Activated CD4-positive, alpha-beta T cell treated with anti-CD3 and anti-CD28 coated beads, Interleukin-2, amount 10 ng/mL, durations not matched to agents 24 days and 14 days (primary cell): ENCODE measurements at places on chromosomes 4 and X. TPM values are rescaled to one million over a fixed set of nuclear protein-coding genes. Genes with fewer than 3 reads are reported as not detected.

- peaks cover 2% of the 10 kb centered on the region for H3K4me1 ChIP-seq
- H3K36me3 ChIP-seq: no peaks in the 10 kb centered on the region
- H3K4me3 ChIP-seq: no peak overlapping the region
- peaks cover 5% of the 10 kb centered on the region for H3K27me3 ChIP-seq
Observed at GRCh38 chrX:52574416-52575275, 57.8 kb upstream of the XAGE1B start.

GRCh38 chr4:22514001-22514400 is 1.9 kb downstream of the ADGRA3 start:
- H3K27ac ChIP-seq: no peak overlapping the region
- H3K27me3 ChIP-seq: peaks cover 7% of the 10 kb centered on the region
- no peak for DNase-seq
- peak overlapping the region; percentile 100 for H3K4me3 ChIP-seq

DNA sequence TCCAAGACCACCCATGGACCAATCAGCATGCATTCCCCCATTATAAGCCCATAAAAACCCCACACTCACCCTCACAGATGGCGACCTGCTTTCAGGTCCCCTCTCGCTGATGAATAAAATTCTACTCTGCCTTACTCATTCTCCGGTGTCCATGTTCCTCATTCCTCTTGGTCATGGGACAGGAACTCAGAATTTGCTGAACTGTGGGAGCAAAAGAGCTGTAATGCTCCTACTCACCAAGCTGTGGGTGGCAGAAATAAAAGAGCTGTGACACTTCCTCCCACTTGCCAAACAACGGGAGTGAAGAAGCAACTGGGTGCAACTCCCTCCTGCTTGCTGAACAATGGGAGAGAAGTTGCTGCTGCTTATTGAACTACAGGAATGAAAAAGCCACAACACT is 168.5 kb upstream of the PCDH18 start:
- H3K27me3 ChIP-seq: no peaks in the 10 kb centered on the region
- H3K36me3 ChIP-seq: no peaks in the 10 kb centered on the region
- H3K4me3 ChIP-seq: no peak overlapping the region
- no peak overlapping the region for H3K27ac ChIP-seq
- H3K4me1 ChIP-seq: no peaks in the 10 kb centered on the region

DNA sequence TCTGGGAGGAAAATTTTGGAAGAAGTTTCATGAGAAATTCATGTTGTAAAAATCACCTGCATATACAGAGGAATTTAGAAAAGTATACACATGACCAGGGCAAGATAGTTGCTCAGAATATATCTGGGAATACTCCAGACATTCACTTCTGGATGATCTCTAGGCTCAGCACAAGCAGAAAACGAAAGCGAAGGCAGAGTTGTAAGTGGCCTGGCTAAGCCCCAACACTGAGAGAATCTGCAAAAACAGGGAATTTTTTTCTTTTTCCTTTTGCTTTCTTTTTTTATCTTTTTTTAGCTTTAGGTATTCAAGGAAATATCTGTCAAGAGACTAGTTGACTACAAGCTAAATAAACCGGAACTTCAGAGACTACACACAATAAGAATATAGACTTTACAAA is 207.2 kb downstream of the FGF13 start:
- H3K36me3 ChIP-seq: no peaks in the 10 kb centered on the region
- DNase-seq: no peak
- no peak overlapping the region for H3K4me3 ChIP-seq
- H3K27ac ChIP-seq: no peak overlapping the region

GRCh38 chrX:6718766-6719165 is 183.8 kb upstream of the VCX3A start:
- H3K4me3 ChIP-seq: no peak overlapping the region
- H3K4me1 ChIP-seq: no peaks in the 10 kb centered on the region

GRCh38 chrX:69229436-69229835 is 64.2 kb upstream of the PJA1 start:
- no peak overlapping the region for H3K4me3 ChIP-seq
- no peak overlapping the region for H3K27ac ChIP-seq
- no peak for DNase-seq
- H3K4me1 ChIP-seq: no peaks in the 10 kb centered on the region

Gene SLC39A8
- 80.4 and 81.2 TPM in 2 replicates for total RNA-seq

DNA sequence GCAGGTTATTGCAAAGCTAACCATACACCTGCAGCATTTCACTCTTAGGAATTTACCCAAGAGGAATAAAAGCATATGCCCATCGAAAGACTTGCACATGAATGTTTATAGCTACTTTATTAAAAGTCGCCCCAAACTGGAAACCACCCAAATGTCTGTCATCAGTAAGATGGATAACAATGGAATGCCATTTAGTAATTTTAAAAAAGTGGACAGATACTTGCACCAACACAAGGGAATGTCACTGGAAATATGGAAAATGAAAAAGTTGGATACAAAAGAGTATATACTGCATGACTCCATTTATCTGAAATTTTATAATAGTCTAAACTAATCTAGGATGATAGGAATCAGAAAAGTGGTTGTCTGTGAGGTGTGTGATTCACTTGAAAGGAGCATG is 12.9 kb downstream of the GK start:
- no peak overlapping the region for H3K4me3 ChIP-seq
- H3K4me1 ChIP-seq: peaks cover 13% of the 10 kb centered on the region
- peaks cover 38% of the 10 kb centered on the region for H3K36me3 ChIP-seq
- no peaks in the 10 kb centered on the region for H3K27me3 ChIP-seq
- no peak overlapping the region for H3K27ac ChIP-seq
- DNase-seq: no peak

- no peaks in the 10 kb centered on the region for H3K4me1 ChIP-seq
- H3K4me3 ChIP-seq: no peak overlapping the region
- peaks cover 32% of the 10 kb centered on the region for H3K27me3 ChIP-seq
- no peak overlapping the region for H3K27ac ChIP-seq
- H3K36me3 ChIP-seq: no peaks in the 10 kb centered on the region
Observed at GRCh38 chr4:73944061-73944875, 37.6 kb downstream of the PF4 start.

Gene IL1RAPL2
- total RNA-seq: not detected in 2 replicates

- H3K36me3 ChIP-seq: no peaks in the 10 kb centered on the region
- H3K27ac ChIP-seq: no peak overlapping the region
- H3K4me1 ChIP-seq: no peaks in the 10 kb centered on the region
- no peak for DNase-seq
- no peak overlapping the region for H3K4me3 ChIP-seq
Observed at GRCh38 chr4:125693228-125693627, 378.5 kb downstream of the FAT4 start.

Gene FRYL
- total RNA-seq: 62.0 and 66.0 TPM in 2 replicates

Gene NHSL2
- 0.07 and 0.19 TPM in 2 replicates for total RNA-seq

DNA sequence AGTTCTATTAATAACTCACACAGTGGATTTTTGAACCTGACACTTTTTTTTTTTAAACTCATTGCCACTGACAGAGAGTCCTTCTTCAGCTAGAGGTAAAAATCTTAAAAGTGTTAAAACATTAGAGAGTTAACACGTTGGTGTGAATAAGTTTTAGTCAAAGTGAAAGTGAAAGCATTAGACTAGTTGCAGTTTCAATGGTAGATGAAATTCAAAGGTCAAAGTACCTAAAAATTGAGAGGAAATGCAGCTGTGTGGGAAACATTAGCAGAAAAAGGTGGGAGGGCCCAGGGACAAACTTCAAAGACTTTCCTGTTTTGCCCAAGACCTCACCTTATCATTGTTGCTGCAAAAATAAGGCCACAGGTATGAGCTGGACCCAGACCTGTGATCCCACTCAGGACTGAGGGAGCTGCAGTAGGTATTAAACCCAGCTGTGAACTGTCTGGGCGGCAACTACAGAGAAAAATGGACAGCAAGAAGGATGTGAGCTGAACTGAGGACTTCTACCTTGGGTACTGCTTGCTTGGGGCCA is 17.6 kb upstream of the GABRA4 start:
- peaks cover 10% of the 10 kb centered on the region for H3K4me1 ChIP-seq
- H3K27me3 ChIP-seq: no peaks in the 10 kb centered on the region
- peak; percentile 73 for DNase-seq
- peak overlapping the region; percentile 64 for H3K4me3 ChIP-seq
- peaks cover 6% of the 10 kb centered on the region for H3K36me3 ChIP-seq
- H3K27ac ChIP-seq: no peak overlapping the region

DNA sequence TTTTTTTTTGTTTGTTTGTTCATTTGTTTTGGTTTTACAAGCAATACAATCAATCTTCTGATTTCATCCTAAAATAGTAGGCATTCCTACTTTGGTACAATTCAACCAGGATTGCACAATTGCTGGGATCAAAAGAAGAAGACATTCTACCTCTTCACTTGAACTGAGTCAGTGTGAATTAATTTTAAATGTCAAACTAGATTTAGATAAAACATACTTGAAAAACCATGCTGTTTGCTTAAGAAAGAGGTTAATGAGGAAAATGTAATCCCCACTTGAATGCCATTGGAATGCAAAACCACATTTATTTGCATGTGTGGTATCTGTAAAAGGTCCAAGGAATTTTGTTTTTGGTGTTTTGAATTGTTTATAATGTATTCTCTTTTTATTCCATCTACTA is 40.5 kb downstream of the HAND2 start:
- no peak overlapping the region for H3K27ac ChIP-seq
- H3K27me3 ChIP-seq: peaks cover 8% of the 10 kb centered on the region
- H3K36me3 ChIP-seq: no peaks in the 10 kb centered on the region
- H3K4me1 ChIP-seq: peaks cover 27% of the 10 kb centered on the region
- no peak overlapping the region for H3K4me3 ChIP-seq
- no peak for DNase-seq

Gene LNX1
- total RNA-seq: not detected in 2 replicates

Gene SMIM10
- 0.65 and 0.88 TPM in 2 replicates for total RNA-seq

Gene MTNR1A
- total RNA-seq: not detected in 2 replicates

DNA sequence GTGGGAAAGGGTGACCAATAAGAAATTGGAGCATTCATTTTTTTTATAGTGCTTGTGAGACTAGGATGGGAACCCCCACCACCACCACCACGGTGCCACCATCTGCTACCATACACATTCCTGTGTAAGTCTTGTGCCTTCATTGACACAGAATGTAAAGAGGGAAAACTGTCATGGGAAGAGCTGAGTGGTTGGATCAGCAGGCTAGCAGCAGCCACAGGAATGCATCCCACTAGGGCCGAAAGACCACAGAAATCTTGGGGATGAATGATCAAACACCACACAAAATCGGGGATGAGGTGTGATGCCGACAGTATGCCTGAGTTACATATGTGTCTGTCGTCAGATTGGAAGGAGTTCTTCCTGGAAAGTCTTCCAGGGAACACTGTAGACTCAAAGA is 69.2 kb downstream of the SRPX start:
- H3K4me1 ChIP-seq: no peaks in the 10 kb centered on the region
- no peaks in the 10 kb centered on the region for H3K27me3 ChIP-seq
- no peak overlapping the region for H3K27ac ChIP-seq
